Karpas-422 (cell line): ENCODE measurements at places on chromosomes 6 and 20. TPM values are rescaled to one million over a fixed set of nuclear protein-coding genes. Genes with fewer than 3 reads are reported as not detected.

DNA sequence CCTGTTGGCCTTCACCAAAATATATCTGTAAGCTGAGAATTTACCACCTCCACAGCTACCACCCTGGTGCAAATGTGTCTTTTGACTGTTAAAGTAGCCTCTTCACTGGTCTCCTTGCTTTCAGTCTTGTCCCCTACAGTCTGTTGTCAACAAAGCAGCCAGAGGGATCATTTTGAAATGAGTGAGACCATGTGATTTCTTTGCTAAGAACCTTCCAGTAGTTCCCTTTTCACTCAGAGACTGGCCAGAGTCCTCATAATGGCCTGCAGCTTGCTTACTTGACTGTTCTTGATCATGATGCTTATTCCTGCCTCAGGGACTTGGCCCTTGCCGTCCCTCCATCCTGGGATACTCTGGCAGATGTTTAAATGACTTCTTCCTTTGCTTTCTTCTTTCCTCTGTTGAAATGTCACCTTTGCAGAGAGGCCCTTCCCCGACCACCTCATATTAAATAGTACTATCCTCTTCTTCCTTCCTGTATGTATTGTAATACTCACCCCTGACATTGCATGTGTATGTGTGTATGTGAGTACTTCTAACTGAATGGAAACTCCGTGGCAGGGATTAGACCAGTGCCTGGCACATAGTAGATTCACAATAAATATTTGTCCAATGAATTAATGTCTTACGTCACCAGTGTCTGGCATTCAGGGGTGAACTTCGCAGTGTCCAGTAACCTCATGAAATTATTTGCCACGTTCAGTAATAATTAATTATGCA lies 5.0 kb downstream of the MANBAL start:
- H3K4me1 ChIP-seq, result peaks cover 38% of the 10 kb centered on the region
- DNase-seq, result no peak
- H3K27ac ChIP-seq, result peak overlapping the region; percentile 47
- H3K27me3 ChIP-seq, result no peaks in the 10 kb centered on the region
- peaks cover 22% of the 10 kb centered on the region for H3K36me3 ChIP-seq
- H3K4me3 ChIP-seq, result no peak overlapping the region

GRCh38 chr6:157228426-157229131 lies 94.7 kb downstream of the TMEM242 start:
- H3K27me3 ChIP-seq, result no peaks in the 10 kb centered on the region
- H3K36me3 ChIP-seq, result peaks cover 6% of the 10 kb centered on the region; the same call in 1 of the 2 replicates
- H3K4me3 ChIP-seq, result no peak overlapping the region
- H3K4me1 ChIP-seq, result peaks cover 81% of the 10 kb centered on the region
- peak overlapping the region; percentile 100 for H3K27ac ChIP-seq

- H3K4me1 ChIP-seq, result no peaks in the 10 kb centered on the region
- H3K27me3 ChIP-seq, result no peaks in the 10 kb centered on the region
- no peak overlapping the region for H3K27ac ChIP-seq
- H3K36me3 ChIP-seq, result no peaks in the 10 kb centered on the region
Measured at GRCh38 chr6:39387785-39388184, 65.3 kb upstream of the KCNK16 start.

DNA sequence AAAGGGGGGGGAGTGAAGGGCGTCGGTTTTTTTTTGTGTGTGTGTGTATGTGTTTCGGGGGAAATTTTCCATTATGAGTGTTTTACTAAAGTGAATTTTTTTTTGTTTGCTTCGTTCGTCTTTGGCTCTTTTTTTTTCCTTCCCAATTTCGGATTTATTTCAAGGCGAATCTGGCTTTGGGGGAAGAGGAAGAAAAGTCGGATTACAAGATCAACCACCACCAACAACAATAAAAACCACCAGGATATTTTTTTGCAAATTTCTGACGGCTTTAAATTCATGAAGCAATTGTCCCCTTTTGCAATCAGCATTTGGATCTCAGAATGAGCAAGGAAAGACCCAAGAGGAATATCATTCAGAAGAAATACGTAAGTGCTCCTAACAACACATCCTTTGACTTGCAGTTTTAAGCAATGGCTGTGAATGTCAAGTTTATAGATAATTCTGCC lies 372 bp downstream of the JARID2 start:
- DNase-seq, result no peak
- peak overlapping the region; percentile 84 for H3K4me3 ChIP-seq
- no peaks in the 10 kb centered on the region for H3K36me3 ChIP-seq
- H3K4me1 ChIP-seq, result peaks cover 35% of the 10 kb centered on the region

GRCh38 chr6:44441091-44441855 lies 53.8 kb downstream of the CDC5L start:
- H3K27me3 ChIP-seq, result no peaks in the 10 kb centered on the region
- H3K4me1 ChIP-seq, result no peaks in the 10 kb centered on the region
- no peak for DNase-seq
- H3K36me3 ChIP-seq, result peaks cover 74% of the 10 kb centered on the region

The MTRF1L gene
- 17.4 and 23.2 TPM in 2 replicates for total RNA-seq

The IL17A gene
- not detected in 2 replicates for total RNA-seq
